Dorsolateral prefrontal cortex (tissue), 122 donors: ENCODE measurements at places on chromosomes 4 and X.

DNA sequence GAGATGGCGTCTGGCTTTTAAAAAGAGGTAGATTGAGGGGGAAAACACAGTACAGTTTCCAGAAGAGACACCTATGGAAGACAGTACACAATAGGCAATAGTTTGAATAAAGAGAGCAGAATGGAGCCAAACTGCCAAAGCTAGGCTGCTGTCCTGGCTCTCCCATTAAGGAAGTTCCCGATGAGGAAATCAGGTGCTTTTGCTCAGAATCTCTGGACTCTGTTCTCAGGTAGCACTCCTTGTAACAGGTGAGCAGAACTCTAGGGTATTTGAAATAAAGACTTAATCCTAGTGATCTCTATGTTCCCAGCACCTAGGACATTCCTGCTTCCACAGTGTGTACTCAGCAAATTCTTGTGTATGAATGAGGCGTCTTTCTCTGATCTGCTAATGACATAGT, 1.6 kb downstream of the EGF start:
- no peak for DNase-seq

DNA sequence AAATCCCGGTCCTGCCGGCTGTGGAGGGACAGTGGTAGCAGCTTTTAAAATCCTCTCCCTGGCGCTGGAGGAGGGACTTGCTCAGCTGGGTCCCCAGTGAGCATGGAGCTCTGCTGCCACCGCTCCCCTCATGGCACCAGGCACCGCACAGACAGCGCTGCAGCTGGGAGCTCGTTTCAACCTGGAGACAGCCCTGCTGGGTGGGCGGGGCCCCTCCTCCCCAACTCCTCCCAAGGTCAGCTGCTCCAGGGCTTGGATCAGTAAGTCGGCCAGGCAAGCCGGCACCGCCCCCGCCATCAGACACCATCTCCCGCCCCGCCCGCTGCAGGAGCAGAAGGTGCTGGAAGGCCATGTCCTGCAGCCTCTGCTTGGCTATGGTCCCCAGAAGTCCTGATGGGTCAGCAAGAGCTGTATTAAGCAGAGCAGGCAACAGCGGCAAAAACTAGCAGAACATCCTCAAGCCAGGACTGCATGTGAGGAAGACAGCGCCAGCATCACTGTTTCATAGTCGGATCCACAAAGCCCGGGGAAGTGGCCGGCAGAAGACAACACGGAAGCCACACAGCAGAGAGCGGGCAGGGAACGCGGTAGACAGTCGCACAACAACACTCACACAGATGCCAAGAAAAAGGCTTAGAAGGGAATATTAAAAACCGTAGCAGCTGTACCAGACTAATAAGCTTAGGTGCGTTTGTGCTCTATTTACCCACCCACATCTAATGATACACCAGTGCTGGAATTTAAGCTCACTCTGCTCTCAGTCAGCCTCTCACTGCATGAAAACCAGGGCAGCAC, 16.2 kb downstream of the ZFYVE28 start:
- DNase-seq, result peak; percentile 35

GRCh38 chr4:81577392-81577791, 105.7 kb upstream of the RASGEF1B start:
- DNase-seq, result no peak

DNA sequence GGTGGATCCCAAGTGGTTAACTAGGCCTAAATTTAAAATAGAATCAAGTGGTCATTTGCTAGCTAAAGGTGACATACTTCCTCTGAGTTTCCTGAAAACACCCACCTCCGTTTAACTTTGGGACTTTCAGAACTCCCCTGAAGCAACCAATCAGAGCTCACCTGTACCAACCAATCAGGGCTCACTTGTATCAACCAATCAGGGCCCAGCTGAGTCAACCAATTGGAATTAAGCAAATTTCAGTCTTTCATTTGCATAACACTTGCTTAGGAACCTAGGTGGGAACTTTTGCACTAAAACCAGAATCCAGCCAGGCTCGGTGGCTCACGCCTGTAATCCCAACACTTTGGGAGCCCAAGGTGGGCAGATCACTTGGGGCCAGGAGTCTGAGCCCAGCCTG, 15.9 kb downstream of the GPC4 start:
- DNase-seq, result no peak

DNA sequence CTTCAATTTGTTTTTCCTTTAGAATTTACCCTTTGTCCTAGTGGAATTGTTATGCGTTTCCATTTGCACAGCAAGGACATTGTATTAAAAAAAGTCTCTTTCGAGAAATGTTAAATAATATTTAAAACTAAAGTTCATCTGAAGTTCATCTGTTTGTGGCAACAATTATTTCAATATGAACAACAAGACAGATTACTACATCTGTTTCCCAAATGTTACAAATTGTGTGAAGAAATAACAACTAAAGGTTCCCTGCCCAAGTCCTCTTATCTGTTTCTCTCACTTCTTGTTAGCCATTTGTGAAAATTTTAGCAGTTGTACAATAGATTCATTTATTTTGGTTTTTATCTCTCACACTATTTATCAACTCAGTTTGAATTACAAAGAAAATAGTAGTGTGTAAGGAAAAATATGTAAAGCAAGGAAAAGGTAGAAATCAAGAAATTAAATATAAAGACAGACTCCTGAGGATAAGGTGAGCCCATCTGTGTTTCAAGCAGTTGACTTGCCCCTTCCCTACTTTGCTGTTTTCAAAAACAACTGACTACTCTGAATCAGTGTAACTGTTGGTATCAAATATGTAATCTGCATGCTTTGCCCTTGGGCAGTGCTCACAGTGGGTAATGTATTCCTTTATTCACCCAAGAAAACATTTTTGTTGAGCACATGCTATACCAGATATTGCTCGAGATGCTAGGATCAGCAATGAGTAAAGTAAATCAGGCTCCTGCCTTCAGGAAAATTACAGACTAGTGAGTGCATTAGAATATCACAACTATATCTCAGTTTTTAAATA, 118.9 kb upstream of the PCDH7 start:
- DNase-seq, result no peak
